ENCODE measurements at places on chromosomes 1 and 21.

DNA sequence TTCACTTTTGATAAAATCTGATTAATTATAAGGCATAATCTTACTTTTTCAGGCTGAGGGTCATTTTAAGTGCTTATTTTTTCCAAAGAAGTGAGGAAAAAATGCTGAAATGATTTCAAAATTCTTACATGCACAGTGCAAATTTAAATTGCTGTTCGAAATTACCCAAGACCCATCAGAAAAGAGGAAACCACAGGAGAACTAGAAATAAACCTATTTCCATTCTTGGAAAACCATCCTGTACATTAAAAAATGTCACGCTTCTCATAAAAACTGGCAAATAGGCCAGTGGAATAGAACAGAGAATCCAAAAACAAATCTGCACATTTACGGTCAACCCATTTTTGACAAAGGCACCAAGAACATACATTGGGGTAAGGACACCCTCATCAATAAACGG, 414.9 kb downstream of the SMYD3 start:
- DNase-seq = no peak

GRCh38 chr1:147185432-147185831, 13.2 kb upstream of the PRKAB2 start:
- no peak for DNase-seq

- no peak for DNase-seq
Measured at GRCh38 chr1:241715435-241715834, 63.4 kb downstream of the WDR64 start.

DNA sequence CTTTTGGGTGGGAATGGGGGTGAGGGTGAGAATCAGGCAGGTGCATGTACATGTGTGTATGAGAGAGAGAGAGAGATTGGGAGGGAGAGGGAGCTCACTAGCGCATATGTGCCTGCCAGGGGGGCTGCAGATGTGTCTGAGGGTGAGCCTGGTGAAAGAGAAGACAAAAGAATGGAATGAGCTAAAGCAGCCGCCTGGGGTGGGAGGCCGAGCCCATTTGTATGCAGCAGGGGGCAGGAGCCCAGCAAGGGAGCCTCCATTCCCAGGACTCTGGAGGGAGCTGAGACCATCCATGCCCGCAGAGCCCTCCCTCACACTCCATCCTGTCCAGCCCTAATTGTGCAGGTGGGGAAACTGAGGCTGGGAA, 95.0 kb downstream of the EPHB2 start:
- DNase-seq = no peak

GRCh38 chr1:6574025-6574620, 5.7 kb upstream of the ZBTB48 start:
- DNase-seq = no peak

GRCh38 chr1:80993154-80993980, 807.4 kb upstream of the ADGRL2 start:
- DNase-seq = no peak

GRCh38 chr1:199463521-199464127, 563.9 kb upstream of the NR5A2 start:
- peak; percentile 19 for DNase-seq

- DNase-seq = no peak
Measured at GRCh38 chr1:29056256-29056655, 67.4 kb downstream of the TMEM200B start.

DNA sequence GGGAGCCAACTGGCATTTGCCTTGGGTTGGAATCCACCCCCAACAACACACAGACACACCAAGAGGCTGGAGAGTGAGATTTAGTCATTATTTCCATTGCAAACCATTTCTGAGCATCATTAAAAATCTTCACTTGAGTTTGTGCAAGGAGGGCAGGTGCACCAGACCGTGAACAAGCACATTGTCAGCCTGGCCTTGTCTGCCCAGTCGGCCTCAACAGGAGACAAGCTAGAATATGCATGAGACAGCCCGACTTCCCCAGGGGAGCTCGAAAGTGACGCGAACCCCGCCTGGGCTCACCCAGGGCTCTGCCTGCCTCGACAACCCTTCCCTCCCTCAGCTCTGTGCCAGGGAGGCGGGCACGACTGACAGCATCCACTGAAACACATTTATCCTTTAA, 15.4 kb upstream of the GUCA2B start:
- no peak for DNase-seq

DNA sequence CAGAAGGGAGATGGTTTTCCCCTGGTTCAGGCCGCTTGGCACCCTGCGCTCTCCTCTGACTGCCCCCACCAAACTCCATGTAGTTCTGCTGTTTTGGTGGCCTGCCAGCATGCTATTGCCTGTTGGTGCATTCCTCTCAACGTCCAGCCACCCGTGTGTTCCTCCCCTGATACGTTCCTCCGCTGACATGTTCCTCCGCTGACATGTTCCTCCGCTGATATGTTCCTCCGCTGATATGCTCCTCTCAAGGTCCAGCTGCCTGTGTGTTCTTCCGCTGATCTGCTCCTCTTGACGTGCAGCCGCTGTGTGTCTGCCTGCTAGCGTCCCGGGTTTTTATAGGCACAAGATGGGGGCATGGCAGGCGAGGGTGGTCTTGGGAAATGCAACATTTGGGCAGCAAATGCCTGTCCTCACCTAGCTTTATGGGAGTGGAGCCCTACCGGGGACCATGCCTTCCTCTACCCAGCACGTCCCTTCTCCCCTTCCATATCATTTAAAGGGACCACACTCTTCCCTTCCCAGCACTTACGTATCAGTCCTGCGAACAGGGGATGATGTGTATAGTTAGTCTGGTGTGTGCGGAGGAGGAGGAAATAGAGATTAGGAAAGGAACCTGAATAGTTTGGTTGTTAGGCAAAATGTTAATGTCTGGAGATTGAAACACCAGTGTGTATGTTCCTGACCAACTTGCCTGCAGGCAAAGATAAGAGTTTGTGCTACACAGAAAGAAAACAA, 40.6 kb upstream of the PLA2G5 start:
- DNase-seq = no peak

- no peak for DNase-seq
Measured at GRCh38 chr1:20327467-20327866, 36.8 kb downstream of the VWA5B1 start.

GRCh38 chr1:11944358-11944931, 9.9 kb downstream of the PLOD1 start:
- no peak for DNase-seq

- DNase-seq = no peak
Measured at GRCh38 chr1:2251786-2252185, 23.7 kb downstream of the SKI start.

- DNase-seq = no peak
Measured at GRCh38 chr1:217133092-217133491, 409.9 kb upstream of the ESRRG start.

DNA sequence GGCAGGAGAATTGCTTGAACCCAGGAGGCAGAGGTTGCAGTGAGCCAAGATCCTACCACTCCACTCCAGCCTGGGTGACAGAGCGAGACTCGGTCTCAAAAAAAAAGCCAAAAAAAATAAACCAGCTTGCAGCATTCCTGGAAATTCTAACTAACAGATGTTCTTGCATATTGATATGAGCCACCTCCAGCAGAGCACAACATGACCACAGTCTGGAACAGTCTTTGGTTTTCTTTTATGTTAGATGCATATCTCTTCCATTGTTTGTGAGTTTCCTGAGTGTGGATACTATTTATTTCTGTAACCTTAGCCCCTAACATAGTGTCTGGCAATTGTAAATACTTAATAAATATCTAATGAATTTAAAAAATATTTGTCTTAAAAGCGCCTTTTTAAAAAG, 23.9 kb downstream of the IFNAR1 start:
- no peak for DNase-seq

DNA sequence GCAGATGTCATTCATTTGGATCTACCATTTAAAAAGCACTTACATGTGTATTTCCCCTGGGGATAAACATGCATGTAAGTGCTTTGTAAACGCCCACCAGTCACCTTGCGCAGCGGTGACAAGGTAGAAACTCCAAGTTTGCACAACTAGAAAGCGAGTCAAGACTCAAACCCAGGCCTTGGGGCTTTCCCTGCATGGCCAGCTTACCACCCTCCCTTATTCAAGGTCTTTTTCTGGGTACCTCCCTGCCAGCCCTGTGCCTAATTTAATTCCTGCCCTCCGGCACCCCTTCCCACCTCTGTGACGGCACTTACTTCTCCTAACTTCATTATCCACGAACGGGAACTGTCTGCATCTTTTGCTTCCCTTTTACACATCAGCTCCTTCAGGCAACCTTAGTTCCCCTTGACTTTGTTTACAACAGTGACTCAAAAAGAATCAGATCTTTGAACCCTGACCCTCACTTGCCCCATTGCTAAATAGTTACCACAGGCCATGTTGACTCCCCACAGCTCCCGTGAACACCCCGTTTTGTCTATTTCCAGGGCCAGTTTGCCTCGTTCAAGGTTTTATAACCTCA, 138.3 kb upstream of the ETS2 start:
- no peak for DNase-seq

Measured in LoVo (cell line).